ENCODE measurements at places on chromosomes 3 and 15.

GRCh38 chr15:68637767-68638404 is 59.1 kb downstream of the CORO2B start:
- DNase-seq: no peak

DNA sequence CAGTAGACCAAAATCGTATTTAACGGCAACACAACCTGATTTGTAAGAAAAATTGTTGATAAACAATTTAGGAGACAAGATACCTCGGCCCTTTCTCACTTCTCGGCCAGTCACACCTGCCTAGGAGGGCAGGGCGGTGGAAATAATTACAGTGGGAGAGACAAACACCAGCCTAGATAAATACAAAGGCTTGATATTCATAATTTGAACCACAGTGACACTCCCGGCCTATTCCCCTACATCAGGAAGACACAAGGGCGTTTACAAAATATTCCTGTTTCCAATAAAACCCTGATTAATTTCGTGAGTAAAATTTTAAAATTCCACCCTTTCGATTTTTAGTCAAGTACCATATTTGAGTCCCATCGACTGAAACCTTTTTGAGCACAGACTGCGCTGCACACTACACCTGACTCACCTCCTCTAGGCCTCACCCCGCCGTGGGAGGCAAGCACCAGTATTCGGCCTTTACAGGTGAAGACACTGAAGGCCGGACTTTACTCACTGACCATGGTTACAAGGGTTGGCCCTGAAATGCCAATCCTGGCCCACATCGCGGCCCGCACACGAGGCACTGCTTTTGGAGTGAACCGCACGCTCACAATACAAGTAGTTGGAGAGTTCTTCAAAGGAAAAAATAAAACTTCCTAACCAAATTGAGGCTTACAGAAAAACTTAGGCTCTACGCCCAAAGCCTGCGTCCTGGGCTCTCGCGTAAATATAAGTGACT is 794 bp downstream of the ARPP19 start:
- DNase-seq: peak; percentile 48

DNA sequence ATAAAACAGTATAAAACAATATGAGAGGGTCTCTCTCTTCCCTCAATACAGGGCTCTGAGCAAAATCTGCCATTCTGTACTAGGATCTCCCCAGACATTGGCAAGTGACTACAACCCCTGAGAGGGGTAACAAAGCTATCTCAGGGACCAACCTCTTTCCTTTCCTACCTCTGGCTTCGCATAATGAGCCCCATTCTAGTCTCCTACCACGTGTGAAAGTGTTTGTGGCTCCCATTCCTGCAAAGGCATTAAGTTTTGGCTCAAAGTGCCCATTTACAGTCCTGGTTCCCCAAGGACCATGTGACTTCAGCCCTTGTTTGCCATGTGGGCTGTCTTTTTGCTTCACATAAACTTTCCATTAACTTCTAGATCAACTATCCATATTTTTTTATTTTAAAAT is 46.4 kb downstream of the SCN11A start:
- no peak for DNase-seq

DNA sequence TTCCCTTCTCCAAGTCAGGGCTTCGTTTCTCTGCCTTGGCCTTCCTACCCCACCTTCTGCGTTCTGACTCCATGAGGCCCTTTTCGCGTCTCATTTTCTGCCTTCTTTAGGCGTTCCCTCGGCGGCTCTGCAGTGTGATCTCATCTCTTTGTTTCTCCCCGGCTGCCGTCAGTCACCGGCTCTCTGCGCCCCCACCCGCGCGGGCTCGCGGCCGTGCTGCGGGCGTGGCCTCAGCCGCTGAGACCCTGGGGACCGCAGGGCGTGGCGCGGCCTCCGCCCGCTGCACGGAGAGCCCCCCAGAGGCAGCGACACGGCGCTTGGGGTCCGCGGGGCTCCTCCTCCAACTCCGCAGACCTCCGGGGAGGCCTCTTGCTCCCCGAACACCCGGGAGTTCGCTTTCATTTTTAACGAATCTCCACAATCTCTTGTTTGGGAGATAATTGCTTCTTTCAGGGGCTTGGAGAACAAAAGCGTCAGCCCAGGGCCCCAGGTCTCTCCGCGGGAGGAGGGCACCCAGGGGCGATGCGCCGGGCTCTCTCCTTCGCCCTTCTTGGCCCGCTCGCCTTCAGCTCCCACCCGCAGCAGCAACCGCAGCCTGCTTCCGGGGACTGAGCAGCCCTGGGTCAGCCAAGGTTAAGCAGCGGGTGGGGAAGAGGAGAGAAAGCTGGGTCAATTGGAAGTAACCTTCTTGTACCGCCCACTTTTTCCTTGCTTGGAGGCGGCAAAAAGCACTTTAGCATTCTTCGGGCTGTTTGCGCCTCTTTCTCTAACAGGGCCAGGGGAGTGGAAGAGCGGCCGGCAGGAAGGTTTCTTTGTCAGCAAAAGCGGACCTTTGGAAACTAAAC is 35.2 kb downstream of the GAP43 start:
- peak; percentile 69 for DNase-seq

GRCh38 chr3:160747422-160747821 is 8.6 kb upstream of the PPM1L start:
- no peak for DNase-seq

GRCh38 chr3:139189943-139190342 is 145.3 kb upstream of the PRR23C start:
- DNase-seq: no peak

GRCh38 chr15:84681831-84682230 is 23.8 kb upstream of the NMB start:
- DNase-seq: peak; percentile 40

- no peak for DNase-seq
These were observed 138.3 kb upstream of the UBP1 start for GRCh38 chr3:33578325-33579177.

DNA sequence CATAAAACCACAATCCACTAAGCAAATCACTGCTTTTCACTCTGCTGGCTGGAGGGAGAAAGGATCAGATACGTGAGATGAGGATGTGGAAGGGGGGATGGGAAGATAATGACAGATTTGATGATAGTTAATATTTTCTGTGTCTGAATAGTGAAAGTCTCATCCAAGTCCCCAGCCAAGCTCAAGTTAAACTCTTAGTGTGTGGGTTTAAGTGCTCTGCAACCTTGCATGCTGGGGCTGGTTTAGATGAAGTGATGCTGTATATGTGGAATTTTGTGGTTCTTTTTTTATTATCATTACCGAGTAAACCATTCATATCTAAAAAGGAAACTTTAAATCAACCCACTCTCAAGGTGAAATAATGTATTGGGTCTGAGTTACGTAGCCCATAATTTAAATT is 111.0 kb downstream of the TPRG1 start:
- no peak for DNase-seq

GRCh38 chr3:67077656-67078055 is 79.5 kb downstream of the KBTBD8 start:
- DNase-seq: no peak

GRCh38 chr15:29822100-29822683 is at the start of gene TJP1:
TJP1 (minus strand) TSS chr15:29822468; CDS start chr15:29822028, 440 bp downstream.
- DNase-seq: no peak

GRCh38 chr3:18672561-18672960 is 247.4 kb upstream of the SATB1 start:
- no peak for DNase-seq

DNA sequence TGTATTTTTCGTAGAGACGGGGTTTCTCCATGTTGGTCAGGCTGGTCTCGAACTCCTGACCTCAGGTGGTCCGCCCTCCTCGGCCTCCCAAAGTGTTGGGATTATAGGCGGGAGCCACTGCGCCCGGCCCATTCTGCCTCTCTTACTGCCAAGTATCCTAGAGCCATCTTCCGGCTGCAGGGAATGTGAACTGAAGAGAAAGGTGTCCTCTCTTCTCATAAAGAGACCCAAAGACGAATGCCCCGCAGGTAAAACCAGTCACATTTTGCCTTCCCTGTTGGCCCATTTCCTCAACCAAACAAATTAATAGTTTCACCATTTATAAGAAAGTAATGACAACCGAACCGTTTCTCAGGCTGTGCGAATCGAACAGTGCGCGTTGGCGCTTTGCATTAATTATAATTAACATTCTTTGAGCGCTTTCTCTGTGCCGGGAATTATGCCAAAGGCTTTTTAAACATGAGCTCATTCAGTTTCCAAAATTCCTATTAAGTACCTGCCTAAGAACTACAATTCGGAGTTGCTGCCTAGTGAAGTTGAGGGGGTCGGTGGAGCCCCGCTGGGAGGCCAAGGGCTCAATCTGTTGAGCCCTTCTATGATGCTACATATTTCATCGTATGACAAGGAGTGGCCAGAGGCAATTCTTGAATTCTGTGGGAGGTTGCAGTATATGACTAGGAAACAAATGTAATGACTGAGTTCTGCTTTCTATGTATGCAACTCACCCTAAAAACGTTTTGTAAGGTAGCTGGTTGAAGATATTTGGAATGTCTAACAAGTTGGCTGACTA is 819 bp upstream of the RPL24 start:
- no peak for DNase-seq

GRCh38 chr3:182889948-182890629 is 90.2 kb downstream of the DCUN1D1 start:
- no peak for DNase-seq

- no peak for DNase-seq
These were observed 41.0 kb downstream of the EPHB3 start for GRCh38 chr3:184602372-184603150.

DNA sequence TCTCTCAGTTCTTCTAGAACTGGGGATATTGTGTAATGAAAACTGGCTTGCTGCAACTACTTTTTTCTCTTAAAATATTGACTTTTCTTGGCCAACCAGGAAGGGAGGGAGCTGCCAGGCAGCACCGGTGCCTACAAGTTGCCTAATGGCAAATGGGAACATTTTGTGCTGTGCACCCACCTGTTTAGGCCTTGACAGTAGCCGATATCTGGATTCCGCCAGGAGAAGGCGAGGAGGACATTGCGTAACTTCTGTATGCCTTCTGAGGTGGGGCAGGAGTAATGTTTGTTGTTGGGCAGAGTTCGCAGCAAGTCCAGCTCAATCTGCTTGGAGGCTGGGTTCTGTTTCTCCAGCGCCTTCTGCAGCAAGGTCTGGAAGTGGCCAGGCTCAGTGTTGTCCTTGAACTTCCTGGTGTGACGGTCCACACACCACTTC is 64.9 kb downstream of the TBC1D2B start:
- DNase-seq: no peak

- DNase-seq: no peak
These were observed 12.8 kb upstream of the SETMAR start for GRCh38 chr3:4290272-4290893.

GRCh38 chr3:98662699-98663098 is 69.3 kb upstream of the CPOX start:
- no peak for DNase-seq

All from activated CD4-positive, alpha-beta T cell treated with anti-CD3 and anti-CD28 coated beads for 4 hours (primary cell).